ENCODE measurements at places on chromosomes 2 and 18.

DNA sequence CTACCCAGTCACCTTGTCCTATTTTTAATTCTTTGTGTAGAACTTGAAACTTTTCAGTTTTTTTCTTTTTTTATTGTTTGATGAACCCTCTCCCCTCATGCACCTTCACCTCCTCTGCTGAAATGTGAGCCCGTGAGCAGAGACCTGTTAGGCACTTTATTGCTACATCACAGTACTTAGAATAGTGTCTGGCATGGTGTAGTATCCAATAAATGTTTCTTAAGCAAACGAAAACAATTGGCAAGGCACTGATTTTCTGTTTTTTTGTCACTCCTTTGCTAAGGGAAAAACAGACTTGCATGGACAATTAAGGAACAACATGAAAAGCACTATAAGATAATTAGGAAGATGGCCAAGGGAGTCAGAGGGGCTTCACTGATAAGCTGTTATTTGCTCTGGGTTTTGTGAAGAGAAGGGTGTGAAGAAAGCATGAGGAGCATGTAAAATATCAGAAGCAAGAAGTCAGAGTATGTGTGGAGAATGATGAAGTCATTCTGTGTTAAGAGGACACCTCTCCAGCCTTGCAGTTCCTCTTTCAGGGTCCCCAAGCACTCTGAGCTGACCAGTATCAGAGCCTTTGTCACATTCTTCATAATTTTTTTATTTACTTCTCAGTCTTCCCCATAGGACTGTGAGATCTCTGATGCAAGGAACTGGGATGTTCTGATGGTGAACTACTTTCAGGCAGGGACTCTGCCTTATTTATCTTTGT lies 99.7 kb upstream of the CAVIN2 start:
- DNase-seq, result no peak

DNA sequence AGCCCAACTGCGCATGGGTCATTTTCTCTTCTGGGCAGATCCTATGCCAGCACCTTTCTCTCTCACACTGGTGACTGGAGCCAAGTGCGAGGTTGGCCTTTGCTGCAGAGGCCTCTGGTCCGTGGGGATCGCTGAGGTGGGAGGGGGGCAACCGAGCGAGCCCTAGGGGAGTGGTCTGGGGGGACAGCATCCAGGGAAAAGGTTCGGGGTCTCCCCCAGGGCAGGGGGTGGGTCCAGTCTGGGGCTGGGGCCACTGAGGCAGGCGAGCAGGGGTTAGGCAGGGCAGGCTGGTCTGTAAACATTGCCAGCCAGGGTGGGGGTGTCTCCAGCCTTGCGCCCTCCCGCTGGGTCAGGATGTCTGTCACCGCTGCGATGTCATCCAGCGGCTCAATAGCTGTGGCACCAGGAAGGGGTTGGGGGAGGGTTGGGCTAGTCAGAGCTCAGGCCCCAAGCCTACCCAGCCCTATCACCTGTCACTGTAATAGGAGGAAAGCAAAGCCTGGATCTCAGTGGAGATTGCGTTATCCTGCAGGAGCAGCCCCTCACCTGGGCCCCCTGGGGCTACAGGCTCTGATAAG lies 4.7 kb downstream of the WDR54 start:
- DNase-seq, result no peak

GRCh38 chr18:13054336-13054735 lies 63.2 kb downstream of the CEP192 start:
- DNase-seq, result no peak

DNA sequence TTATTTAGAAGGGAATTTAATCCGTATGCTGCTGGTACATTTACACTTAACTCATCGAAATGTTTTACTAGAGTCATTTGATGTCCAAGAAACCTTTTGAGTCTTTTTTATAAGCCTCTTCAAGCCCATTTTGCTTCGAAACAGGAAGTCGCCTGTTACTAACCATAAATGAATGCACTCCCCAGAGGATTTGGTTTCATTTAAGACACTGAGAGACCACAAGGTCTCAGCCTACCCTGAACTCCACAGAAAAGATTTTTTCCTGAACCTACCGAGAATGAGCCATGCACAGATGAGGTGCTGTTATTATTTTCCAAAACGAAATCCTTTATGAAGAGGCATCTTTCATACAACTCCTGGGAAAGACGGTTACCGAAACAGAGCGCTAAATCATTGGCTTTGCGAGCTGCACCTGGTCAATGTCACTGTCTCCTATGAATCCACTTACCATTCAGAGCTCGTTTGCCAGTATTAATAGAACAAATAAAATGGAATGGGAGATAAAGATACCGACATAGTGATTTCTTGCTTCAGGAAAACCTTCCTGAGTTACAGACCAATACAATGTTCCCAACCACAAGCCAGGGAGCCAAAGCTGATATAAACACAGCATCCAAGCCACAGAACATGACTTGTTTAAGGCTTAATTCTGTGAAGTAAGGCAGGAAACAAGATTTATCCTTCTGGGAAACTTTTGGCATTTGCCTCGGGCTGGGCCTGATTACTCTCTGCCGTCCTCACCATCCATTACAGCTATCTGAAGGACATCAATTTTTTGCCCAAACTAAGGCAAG lies 382.1 kb downstream of the OSR1 start:
- DNase-seq, result no peak

DNA sequence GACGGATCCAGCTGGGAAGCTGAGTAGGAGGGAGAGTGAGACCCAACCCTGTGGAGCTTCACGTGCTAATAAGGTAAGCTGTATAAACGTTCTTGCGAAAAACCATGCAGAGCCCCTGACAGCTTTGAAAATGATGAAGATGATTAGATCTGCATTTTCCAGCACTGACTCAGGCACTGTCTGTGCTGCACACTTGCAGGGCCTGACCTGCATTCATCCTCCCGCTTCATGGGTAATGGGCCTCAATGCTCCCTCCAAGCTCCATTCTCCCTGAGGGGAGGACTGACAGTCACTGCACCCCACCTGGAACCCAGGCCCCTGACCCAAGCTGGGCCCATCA lies 205.4 kb downstream of the TMEM163 start:
- no peak for DNase-seq

DNA sequence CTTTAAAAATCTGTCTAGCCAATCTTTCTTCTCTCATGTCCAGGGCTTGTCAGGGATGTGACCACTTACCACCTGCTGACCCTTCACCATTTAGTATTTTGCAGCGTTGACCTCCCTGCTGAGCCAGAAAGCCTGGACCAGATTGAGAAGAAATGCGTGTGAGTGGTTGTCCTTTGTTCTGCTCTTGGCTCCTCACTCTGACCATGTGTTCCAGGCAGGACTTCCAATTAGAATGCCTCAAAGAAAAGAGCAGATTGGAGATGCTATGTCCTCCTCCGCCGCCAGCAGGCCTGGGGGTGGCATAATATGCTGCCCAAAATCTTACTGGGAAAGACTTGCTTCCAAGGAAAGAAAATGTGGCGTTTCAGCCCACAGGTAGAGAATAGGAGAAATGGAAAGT lies 894.1 kb downstream of the SLC4A3 start:
- DNase-seq, result no peak

DNA sequence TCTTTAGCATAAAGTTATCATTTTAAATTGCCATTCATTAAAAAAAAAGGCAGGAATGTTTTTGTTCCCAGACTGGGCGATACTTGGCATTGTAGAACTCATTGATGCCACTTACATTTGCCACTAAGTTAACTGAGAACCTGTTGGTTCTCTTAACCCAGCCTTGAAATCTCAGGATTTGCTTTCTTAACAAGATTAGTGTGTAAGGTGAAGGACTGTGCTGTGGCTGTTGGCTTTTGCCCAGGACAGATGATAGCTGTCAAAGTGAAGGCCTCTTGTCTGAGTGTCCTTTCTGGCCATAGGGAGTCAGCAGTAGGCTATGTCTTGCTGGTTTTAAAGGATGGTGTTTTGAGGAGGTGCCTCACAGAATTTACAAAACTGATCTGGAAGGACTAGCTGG lies 2.6 kb downstream of the DPYSL5 start:
- no peak for DNase-seq

DNA sequence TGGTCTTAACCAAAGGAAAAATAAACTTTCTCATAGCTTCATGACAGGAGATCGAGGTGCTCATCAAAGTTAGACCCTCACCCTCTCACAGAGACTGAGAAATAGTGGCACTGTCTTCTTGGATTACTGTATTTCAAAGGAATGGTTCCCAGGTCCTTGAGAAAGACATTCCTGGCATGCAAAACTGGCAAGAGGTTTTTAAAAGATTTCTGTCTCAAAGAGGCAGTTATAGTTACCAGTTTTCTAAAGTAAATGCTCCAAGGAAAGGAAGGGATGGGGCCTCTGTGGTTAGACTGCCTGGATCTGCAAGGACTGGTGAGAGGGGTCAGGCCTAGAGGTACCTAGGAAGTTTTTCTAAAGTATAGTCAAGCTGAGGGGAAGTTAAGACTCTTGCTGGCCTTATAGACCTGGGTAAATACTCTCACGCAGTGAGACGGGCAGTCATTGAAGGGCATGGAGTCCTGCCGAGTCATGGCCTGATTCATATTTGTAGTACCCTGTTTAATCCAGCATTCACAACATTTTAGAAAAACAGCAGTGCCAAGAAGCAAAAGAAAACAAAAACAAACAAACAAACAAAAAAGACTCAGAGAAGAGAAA lies 226.1 kb downstream of the DOK6 start:
- DNase-seq, result no peak

GRCh38 chr18:79528846-79529245 lies 133.1 kb downstream of the NFATC1 start:
- peak; percentile 82 for DNase-seq

DNA sequence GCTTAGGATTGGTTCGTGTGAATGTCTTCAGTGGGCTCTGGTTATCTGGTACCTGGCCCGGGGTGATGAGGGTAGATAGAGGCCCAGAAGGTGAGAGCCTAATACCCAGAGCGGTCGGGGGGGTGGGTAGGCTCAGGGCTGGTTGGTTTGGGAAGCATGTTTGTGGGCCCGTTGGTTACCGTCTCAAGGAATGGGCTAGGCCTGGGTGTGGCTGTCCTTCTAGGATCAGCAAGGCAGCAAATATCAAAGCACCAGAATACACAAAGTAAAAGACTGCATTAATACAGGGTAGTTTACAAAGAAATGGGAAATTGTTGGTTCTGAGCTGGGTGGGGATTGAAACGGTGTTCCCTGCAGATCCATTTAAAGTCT lies 6.0 kb upstream of the IL1R2 start:
- no peak for DNase-seq

DNA sequence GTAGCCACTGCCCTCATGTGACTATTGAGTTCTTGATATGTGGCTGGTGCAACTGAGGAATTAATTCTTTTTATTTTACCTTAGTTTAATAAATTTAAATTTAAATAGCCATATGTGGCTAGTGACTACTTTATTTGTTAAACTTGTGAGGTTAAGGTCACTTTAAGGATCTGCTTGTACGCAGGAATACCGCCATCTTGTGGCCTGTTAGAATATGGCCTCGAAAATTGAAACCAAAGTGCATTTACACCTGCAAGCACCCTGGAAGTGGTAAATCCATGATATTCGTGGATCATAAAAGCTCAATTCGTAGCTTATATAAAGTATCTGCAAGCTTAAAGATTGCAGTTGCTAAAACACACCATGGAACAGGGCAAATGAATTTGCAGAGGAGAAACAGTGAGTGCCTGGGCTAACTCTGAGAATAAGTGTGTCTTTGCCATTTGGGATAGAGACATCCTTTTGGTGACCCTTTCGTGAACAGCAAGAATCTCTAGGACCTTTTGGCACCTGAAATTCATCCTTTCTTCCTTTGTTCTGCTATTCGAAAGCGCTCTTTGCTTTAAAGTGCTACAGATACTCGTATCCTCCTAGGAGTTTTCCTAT lies 59.9 kb upstream of the REG3A start:
- peak; percentile 43 for DNase-seq

GRCh38 chr2:72982219-72982618 lies 64.9 kb downstream of the EMX1 start:
- DNase-seq, result no peak

DNA sequence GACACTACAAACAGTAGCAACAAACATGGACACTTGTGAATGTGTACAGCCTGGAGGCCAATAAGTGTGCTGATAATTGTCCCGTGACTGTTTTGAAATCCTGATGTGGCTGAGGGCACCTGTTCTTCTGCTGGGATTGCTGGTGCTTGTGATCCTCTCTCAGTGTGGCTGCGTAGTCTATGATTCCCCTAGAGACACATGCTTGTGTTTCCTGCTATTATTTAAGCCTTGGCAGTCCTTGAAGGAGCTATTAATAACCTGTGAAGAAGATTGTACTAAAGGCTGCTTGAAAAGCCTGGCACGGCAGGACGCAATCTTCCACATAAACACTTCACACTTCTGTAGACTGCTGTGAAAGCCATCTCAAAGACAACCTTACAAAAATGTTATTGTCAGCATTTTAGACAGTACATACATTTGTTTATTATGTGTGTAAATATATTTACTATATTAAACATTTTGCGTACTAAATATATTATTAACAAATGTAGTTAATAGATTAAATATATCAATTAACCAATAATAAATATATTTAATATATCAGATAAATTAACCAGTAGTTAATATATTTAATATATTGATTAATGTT lies 71.4 kb downstream of the GALR1 start:
- DNase-seq, result no peak

DNA sequence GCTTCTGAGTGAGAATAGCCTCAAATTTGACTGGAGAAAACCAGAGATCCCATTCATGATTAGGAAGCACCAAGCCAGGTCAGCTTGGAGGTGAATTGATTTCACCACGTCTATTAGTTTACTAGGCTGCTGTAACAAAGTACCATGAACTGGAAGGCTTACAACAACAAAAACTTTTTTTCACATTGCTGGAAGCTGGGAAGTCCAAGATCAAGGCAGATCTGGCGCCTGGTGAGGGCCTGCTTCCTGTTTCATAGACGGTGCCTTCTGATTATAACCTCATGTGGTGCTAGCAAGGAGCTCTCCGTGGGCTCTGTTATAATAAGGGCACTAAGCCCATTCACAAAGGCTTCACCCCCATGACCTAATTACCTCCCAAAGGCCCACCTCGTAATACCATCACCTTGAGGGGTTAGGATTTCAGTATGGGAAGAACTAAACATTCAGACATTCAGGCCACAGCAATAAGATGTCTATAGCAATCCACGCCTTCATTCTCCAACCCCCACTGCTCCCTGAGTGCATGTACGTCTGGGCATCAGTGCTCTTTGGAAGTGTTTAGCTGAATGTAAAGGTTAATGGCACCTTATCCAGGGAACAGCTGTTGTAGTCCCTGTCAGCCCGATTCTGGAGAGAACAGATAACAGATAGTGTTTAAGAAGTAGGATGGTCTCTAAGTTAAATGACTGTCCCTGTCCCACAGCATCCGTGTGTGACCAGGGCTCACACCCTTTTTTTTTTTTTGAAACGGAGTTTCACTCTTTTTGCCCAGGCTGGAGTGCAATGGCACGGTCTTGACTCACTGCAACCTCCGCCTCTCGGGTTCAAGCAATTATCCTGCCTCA lies 89.2 kb downstream of the SOCS6 start:
- peak; percentile 12 for DNase-seq
